ENCODE measurements at places on chromosomes 5 and 9. TPM values are rescaled to one million over a fixed set of nuclear protein-coding genes. Genes with fewer than 3 reads are reported as not detected.

Gene CKMT2
- 22.5 TPM for total RNA-seq

DNA sequence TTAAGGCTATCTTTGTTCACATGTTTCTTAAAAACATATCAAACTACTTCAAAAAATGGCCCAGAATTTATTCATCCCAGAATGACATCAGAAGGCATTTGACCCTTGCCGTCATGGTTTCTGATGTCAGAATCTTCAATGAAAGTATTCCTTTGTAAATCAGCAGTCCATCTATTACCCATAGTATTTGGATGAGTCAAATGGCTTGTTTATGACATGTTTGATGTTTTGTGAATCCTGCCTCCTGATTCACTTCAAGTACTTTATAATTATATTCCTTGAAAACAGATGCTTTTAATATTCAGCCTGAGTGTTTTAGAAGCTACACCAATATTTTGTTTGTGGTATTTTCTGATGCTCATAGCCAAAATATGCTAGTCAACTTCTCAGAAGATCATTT is 200.8 kb upstream of the MEF2C start:
- no peak for DNase-seq

DNA sequence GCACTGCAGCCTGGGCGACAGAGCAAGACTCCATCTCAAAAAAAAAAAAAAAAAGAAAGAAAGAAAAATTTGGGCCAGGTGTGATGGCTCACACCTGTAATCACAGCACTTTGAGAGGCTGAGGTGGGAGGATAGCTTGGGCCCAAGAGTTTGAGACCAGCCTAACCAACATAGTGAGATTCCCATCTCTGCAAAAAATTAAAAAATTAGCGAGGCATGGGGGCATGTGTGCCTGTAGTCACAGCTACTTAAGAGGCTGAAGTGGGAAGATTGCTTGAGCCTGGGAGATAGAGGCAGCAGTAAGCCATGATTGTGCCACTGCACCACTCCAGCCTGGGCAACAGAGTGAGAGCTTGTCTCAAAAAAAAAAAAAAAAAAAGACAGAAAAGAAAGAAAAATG is 2.9 kb upstream of the SIT1 start:
- DNase-seq, result no peak

Gene SLC6A7
- not detected for total RNA-seq

Gene STING1
- 28.4 TPM for total RNA-seq

Gene CDK5RAP2
- 47.0 TPM for total RNA-seq

DNA sequence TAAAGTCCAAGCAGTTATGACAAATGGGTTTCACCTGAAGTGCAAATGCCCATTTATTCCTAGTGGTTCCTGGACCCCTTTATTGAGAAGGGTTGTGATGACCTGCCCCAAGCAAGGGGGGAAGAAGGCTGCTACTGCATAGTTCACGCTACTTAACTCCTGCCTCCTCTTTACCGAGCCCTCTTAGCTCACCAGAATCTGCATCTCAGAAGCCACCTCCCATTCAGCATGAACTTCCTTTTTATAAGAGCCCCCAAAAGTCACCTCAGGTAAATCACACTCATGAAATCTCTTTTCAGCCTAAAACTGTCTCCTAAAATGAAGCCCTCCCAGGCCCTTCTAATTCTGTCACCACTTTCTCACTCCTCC is 26.6 kb upstream of the C9orf72 start:
- DNase-seq, result no peak

DNA sequence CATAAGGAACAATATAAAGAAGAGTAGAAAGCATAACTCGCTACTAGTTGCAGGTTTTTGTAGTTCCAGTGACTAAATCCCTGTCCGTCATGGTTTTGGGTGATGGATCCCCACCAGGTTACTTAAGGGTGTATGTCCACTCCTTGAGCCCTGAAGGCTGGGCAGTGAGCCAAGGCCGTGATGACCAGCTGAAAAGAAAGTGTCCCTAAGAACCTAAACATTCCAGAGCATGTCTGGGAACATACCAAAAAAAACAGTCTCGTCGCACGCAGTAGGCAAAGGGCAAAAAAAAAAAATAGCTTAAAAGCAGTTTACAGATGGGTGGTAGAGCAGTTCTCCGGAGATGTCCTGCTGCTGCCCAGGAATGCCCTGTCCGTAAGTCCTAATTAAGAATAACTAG is 21.4 kb upstream of the SNAPC3 start:
- peak; percentile 78 for DNase-seq

DNA sequence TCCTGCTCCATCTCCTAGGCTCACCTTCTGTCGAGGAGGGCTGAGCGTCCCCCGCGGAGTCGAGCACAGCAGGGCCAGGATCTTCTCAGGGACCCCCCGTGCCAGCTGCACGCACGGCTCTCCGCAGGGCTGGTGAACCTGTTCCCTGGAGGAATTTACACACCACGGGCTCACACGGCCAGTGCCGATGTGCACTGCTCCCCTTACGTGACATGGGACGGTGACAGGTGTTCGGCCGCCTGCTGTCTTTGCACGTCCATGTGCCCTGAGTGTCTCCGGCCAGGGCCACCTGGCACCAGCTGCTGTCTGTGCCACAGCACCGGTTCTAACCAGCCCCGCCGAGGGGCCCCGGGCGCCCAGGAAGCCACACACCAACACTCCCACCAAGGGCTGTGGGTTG is 8.7 kb upstream of the AGPAT2 start:
- peak; percentile 62 for DNase-seq

DNA sequence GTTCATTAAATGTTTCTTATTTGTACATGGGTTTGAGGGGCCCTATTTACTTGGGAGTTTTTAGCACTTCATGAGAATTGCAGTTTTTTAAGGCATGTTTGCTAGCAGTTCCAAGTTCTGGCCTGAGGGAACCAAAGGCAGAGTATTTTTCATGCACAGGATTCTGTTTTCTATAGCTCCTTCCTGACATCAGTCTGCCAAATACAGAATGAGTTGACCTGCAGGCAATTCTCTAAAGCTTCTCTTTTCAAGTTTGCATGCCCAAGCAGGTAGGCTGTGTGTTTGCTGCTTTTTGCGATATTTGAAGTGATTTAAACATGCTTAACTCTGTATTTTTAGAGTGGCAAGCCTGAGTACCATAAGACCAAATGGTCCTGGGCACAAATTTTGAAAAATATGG is 75.8 kb downstream of the AOPEP start:
- DNase-seq, result no peak

DNA sequence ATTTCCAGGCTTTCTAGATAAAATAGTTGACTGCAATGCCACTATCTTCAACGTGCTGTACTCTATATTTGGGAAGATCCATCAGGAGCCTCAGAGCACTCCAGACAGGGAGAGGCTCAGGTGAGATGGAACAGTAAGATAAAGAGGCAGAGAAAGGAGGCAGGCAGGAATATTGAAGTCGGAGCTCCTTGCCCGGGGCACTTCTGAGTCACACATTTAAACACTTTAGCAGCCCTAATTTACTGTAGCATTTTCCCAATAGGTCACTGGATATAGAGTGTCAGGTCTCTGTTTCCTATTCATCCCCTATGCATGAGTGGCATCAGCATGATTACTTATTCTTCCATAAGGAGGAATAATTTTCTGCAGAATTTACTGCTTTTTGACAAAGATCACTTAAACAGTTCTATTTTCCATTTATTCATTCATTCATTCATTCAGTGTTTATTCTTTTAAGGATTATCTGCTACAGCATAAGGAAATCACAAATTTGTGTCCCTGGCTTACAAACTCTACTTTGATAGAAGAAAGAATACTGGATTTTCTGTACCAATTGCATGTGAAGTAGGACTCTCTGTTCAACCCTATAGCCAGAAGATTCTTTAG is 170.7 kb downstream of the MAPKAP1 start:
- no peak for DNase-seq

DNA sequence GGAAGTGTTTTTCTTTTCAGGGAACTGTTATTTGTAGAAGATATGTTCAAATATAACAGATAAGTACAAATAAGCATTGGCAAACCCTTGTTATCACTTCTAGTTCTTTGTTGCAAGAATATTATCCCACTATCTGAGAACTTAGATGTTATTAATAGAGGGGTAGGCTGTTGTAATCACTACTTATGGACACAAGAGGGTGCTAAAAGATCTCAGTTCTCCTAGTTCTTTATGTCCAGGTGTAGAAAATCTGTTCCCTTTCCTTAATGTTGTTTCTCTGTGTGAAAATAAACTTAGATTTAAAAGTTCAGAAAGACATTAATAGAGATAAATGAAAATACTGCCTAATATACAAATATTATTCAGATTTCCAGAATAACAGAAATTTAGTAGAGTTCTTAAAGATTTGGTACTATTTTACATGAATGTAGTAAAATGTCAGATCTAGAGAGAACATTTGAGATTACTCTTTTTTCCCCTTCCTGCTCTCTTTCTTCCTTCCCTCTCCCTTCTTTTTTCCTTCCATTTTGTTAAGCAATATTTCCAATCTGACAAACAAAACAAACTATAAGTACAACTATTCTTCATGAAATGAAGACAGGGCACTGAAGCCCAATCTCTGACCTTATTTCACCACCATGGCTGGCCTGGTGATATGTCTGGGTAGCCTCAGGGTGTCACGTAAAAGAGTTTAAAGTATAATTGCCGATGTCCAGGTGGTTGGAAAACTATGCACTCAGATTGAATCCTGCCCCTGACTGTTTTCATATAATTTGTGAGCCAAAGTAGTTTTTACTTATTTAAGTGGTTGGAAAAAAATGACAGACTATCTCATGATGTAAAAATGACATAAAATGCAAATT is 43.6 kb upstream of the C5orf46 start:
- DNase-seq, result no peak

Gene FOXD4L3
- total RNA-seq, result not detected

Gene MCIDAS
- total RNA-seq, result 2.7 TPM

DNA sequence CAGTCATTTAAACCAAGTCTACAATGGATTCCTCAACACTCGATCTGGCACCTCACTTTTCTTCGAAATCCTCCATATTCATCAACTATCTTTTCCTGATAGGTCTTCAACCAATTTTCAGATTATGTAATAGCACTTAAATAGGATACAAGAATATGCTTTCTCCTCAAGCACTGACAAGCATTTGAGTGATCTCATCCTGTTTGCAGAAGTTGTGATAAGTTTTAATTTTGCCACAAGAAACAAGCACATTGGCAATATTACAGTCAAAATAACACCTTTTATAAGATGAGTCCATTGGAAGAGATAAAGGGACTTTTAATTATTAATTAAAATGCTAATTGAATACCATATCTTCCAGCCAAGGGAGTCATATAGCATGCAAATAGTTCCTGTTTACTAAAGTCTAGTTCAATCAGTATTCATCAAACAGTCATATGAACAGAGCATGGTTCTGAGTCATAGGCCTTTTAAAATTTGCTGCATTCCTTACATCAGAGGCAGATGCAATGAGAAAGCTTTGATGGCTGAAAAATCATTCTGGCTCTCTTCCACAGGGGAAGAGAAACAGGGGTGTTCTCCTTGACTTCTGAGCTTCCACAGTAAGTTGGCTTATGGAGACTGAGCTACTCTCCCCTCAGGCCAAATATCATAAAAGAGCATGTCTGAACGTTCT is 32.7 kb upstream of the ZCCHC9 start:
- DNase-seq, result no peak

- DNase-seq, result no peak
Observed at GRCh38 chr5:72308853-72309191, 11.2 kb downstream of the MRPS27 start.

- no peak for DNase-seq
Observed at GRCh38 chr5:81724571-81724970, 26.3 kb downstream of the SSBP2 start.

DNA sequence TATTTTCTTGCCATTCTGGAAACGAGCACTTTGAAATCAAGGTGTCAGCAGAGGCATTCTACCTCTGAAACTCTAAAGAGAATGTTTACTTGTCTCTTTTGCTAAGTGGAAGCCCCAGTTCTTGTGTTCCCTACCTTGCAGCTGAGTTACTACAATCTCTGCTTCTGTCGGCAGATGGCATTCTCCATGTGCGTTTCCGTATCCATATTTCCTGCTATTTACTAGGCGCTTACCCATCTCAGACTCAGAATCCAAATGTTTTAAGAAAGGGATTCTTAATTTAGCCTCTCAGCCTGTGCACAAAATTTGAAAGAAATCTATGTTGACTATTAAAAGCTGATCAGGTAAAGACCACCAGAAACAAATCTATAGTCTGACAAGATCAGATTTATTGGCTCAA is 221.3 kb upstream of the FTMT start:
- no peak for DNase-seq

GRCh38 chr9:106800701-106801270 is 62.2 kb upstream of the ZNF462 start:
- DNase-seq, result no peak

Gene PCDHA5
- total RNA-seq, result 0.49 TPM

DNA sequence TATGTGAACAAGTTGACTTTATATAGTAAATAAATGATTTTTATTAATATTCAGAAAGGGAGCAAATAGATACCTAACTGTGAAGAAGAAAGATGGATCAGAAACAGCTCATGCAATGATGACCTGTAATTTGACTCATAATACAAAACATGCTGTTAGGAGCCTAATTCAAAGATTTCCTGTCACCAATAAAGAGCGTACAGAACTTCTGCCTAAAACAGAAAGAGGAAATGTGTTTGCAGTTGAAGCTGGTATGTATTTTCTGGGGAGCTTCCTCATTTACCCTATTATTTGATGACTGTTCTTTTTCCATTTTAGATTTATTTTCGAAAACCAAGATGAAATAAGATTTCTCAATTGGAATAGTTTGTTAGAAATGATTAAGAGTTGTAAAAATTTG is 11.4 kb downstream of the YTHDC2 start:
- no peak for DNase-seq

Gene CNTNAP3B
- total RNA-seq, result 20.3 TPM

Gene CSF1R
- total RNA-seq, result 14.1 TPM

Gene PCDHA13
- total RNA-seq, result 3.5 TPM

Gene CWC27
- 16.0 TPM for total RNA-seq

- no peak for DNase-seq
Observed at GRCh38 chr9:124041817-124042116, 30.2 kb downstream of the LHX2 start.

- peak; percentile 77 for DNase-seq
Observed at GRCh38 chr5:139105621-139106071, 92.5 kb downstream of the SIL1 start.

GRCh38 chr5:141382469-141383294 is at the start of gene PCDHGA7:
Gene PCDHGA7, plus strand, starts transcription at chr5:141382742. Its CDS starts 158 bp downstream, at chr5:141382900.
- DNase-seq, result no peak

GRCh38 chr9:105233873-105234272 is 10.6 kb upstream of the SLC44A1 start:
- no peak for DNase-seq

GRCh38 chr9:3262826-3263529 is 262.8 kb downstream of the RFX3 start:
- peak; percentile 80 for DNase-seq

Gene SNCB
- not detected for total RNA-seq

- peak; percentile 7 for DNase-seq
Observed at GRCh38 chr5:148268566-148268965, at the start of gene SPINK13. Gene SPINK13, plus strand, starts transcription at chr5:148268794. Its CDS starts 1,279 bp downstream, at chr5:148270073.

- DNase-seq, result no peak
Observed at GRCh38 chr9:124366476-124367220, 48.6 kb downstream of the PSMB7 start.
